ENCODE measurements at places on chromosomes 7 and 10.

GRCh38 chr7:138546064-138546619, 86.1 kb downstream of the TRIM24 start:
- no peak for DNase-seq

DNA sequence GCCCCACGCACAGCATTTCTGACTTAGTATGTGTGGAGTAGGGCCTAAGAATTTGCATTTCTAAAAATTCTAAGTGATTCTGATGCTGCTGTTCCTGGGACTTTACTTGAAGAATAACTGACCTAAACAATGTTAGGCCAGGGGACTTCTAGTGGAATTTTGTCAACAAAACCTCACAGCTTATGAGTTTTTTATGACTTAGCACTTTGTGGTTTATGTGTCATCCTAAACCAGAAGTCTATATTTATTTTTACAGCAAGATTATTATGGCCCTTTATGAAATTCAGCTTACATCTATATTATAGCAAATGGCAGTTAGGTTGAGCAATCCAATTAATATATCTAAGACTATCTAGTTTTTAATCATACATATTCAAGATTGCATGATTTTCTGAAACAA, 24.6 kb upstream of the BET1 start:
- DNase-seq: no peak

DNA sequence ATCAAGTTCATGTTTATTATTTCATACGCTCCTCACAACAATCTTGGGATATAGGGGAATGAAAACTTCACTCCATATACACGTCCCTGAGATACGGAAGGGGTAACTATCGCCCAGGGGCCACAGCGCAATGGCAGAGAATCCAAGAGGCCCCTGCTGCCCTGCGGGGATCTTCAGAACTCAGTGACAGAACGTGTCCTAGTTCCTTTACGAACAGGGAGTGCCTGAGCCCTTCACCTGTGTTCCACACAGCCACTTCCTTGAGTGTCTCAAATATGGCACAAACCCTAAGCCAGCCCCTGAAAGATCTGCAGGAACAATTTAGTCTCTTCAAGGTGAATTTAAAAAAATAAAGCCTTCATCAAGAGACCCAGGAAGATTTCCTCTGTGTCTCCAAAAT, 25.9 kb downstream of the LYZL1 start:
- DNase-seq: no peak

GRCh38 chr7:108016841-108017775, 14.1 kb upstream of the LAMB1 start:
- DNase-seq: no peak

DNA sequence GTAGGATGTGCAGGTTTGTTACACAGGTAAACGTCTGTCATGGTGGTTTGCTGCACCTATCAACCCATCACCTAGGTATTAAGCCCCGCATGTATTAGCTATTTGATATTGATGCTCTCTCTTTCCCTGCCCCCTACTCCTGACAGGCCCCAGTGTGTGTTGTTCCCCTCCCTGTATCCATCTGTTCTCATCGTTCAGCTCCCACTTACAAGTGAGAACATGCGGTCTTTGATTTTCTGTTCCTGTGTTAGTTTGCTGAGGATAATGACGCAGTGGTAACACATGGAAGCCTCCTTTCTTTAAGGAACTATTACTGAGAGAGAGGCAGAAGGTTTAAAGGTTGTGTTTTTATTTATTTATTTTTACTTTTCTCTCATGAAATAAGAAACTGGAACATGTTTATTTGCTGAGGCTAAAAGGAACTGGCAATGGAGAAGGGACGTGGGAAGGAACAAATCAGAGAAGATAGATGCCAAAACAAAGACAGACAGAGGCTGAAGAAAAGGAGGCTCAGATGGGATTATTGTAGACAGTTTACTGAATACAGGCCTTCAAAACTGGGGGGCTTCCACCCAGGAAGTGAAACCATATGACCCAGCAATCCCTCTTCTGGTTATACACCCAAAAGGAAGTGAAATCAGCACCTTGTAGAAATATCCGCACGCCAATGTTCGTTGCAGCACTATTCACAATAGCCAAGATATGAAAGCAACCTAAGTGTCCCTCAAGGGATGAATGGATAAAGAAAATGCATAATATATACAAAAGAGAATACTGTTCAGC, 556.3 kb downstream of the GRM8 start:
- DNase-seq: no peak

GRCh38 chr7:47534322-47535034, 47.4 kb downstream of the TNS3 start:
- no peak for DNase-seq

GRCh38 chr7:33986951-33987947, 81.9 kb downstream of the BMPER start:
- DNase-seq: no peak

DNA sequence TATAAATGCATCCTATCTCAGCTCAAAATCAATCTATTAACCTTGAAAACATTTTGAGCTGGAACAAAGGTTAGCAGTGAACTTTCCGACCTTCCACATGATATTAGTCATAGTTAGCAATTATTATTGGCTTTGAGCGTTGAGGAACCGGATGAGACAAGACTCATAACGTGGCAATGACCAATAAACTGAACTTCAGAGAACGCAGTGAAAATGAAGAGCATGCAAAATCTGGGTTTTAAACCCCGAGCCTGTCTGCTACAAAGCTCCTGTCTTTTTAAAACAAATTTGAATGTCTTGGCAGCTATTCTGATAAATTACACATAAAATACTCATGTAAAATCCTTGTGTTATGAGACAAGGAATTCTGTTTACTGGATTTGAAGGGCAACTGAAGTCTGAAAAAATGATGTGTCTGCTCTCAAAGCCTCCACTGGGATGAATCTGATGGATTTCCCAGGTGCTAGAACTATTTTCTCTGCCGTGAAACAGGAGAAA, 74.7 kb upstream of the ITGB1 start:
- DNase-seq: no peak

GRCh38 chr10:62248465-62248864, 20.2 kb downstream of the RTKN2 start:
- no peak for DNase-seq

DNA sequence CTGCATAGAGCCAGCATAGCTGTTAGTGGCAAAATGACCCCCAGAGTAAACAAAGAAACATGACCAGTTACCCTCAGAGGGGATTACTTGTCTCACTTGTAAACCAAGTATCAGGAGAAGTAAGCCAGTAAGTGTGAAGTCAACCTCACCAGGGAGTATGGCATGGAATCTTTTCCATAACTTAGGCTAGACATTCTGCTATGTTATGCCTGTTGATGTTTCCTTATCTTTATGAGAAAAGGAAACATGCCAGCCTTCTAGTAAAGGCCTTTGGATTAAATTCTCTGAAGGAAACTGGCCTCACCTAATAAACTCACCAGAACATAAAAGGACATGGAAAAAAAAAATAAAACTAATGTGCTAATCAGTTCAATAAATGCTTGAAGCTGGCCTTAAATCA, 87.7 kb downstream of the SEM1 start:
- no peak for DNase-seq

GRCh38 chr10:123674741-123675140, 8.6 kb downstream of the GPR26 start:
- DNase-seq: no peak

GRCh38 chr10:78299851-78300468, 266.3 kb downstream of the RPS24 start:
- DNase-seq: no peak

GRCh38 chr10:27143686-27144085, 10.5 kb downstream of the YME1L1 start:
- no peak for DNase-seq

DNA sequence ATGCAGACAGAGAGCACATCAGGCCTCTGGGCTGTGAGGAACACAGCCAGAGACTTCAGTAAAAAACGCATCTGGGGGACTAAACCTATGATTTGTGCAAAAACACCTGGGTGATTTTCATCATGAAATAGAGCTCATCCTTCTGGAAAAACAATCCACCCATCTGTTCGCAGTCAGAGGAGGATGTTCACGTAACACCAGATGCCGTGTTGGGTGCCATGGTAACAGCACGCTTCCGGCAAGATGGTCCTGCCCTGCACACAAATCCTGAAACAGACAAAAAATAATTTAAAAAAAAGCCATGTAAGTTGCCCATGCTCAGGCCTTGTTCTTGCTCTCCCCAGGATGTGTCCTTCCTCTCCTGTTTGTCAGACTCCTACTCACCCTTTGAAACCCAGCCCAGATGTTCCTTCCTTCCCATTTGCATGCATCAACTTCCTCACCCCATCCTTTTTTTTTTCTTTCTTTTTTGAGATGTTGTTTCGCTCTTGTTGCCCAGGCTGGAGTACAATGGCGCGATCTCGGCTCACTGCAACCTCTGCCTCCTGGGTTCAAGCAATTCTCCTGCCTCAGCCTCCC, 28.3 kb upstream of the GNA12 start:
- DNase-seq: no peak

DNA sequence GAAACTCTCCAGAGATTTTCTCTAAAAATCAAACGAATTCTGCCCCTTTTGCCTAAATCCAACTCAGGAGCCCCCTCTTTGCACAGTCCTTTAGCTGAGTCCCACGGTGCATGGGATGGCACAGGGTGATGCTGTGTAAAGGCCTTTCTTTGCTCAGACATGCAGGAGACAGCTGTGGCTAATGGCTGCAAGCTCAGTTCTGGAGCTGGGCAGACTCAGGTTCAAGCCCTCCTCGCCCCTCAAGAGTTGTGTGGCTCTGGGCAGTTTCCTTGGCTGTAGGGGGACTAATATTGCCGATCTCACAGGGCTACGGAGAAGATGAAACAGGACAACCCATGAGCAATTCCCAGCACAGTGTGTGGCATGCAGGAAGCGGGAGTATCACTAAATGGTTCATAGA, 42.6 kb downstream of the CLEC2L start:
- DNase-seq: no peak

DNA sequence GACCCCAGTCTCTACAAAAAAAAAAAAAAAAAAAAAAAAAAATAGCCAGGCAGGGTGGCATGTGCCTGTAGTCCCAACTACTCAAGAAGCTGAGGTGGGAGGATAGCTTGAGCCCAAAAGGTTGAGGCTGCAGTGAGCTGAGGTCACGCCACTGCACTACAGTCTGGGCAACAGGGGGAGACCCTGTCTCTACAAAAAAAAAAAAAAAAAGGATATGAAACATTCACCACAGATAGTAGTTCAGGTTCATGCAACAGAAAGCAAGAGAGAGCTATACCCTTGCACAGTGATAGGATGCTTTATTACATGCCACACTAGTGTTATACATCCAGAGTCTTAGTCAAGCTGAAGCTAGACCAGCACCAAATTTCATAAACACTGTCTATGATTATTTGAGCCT, 148.4 kb upstream of the KAT6B start:
- no peak for DNase-seq

DNA sequence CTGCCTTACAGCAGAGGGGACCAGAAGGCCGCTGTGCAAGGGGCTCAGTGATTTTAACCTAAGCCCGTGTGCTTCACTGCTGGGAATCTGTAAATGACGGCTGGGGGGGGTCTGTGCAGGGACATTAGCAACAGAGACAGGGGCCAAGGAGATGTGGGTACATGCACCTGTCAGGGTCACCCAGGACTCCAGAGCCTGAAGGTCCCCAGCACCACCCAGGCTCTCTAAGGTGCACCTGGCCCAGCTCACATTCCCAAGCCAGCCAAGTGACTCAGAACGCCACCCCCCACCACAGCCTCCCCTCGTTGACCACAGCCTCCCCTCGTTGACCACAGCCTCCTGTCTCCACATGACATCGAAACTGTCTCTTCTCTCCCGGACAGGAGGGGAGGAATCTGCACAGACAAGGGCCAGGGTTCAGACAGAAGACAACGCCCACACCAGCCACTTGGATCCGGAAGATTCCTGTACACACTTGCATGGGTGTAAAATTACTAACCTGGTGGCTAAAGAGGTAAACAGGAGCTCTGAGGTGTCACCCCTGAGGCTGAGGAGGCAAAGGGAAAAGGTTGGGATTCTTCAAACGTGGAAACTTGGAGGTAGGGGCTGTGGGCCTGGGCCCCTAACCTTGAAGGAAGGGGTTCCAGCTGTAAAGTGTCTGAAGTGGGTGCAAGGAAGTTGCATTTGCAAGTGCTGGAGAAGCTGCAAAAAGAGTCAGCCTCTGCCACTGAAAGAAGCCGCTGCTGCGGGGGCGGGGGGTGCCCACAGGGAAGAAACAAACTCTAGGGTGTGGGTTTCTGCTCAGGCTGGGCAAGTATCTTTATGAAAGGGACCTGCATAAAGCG, 27.0 kb downstream of the CALML3 start:
- peak; percentile 81 for DNase-seq

DNA sequence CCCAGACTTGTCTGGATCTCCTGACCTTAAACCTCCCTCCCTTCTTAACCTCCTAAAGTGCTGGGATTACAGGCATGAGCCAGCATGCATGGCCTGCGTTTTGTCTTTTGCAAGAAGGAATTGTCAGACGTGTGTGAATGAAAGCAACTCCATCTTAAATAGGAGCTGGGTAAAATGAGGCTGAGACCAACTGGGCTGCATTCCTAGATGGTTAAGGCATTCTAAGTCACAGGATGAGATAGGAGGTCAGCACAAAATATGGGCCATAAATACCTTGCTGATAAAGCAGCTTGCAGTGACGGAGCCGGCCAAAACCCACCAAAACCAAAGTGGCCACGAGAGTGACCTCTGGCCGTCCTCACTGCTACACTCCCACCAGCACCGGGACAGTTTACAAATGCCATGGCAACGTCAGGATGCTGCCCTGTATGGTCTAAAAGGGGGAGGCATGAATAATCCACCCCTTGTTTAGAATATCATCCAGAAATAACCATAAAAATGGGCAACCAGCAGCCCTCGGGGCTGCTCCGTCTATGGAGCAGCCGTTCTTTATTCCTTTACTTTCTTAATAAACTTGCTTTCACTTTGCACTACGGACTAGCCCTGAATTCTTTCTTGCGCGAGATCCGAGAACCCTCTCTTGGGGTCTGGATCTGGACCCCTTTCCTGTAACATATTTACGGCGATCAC, 41.2 kb upstream of the SDK1 start:
- DNase-seq: no peak

- no peak for DNase-seq
Observed at GRCh38 chr7:27126596-27127327, 3.8 kb downstream of the HOXA4 start.

- no peak for DNase-seq
Observed at GRCh38 chr7:19275000-19275399, 129.8 kb upstream of the FERD3L start.

DNA sequence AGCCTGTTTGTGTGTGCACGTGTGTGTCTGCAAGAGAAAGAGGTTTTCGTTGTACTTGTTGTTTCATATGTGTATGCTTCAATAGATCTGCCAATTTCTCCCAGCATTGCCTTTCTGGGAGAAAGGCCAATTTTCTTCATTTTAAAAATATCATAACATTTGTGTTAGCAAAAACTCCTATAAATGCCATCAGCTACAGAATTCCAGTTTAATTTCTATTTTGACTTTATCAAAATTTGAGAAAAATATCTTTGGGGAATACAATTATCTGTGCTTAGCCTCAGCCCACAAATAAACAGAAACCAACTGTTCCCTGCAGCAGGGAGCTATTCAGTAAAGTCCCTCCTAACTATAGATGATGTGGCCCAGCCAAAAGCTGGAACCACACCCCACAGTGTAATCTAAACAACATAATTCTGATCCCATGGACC, 68.3 kb upstream of the MGMT start:
- no peak for DNase-seq
